ENCODE measurements at places on chromosomes 7 and 10.

- DNase-seq: no peak
These were observed 20.8 kb upstream of the ZNF800 start for GRCh38 chr7:127413326-127413725.

DNA sequence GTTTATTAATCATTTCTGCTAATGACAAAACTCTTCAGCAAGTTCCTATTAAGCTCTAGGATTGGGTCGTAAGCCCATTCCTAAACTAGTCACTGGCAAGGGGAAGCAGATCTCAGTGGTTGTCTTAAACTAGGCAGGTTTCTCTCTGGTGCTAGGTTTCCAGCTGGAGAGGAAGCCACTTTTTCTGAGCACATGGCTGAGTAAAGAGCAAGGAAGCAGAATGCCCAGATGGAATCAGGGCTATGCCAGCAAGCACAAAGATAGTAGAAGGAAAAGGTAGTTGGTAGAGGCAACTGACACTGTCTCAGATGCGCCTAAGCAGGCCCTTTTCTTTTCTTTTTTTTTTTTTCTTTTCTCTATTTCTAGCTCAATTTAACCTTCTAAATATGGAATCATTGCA lies 224.9 kb downstream of the EXOC4 start:
- DNase-seq: no peak

GRCh38 chr10:11152801-11153200 lies 135.1 kb downstream of the CELF2 start:
- DNase-seq: no peak

GRCh38 chr7:55690-56248 lies 136.6 kb upstream of the FAM20C start:
- DNase-seq: no peak

DNA sequence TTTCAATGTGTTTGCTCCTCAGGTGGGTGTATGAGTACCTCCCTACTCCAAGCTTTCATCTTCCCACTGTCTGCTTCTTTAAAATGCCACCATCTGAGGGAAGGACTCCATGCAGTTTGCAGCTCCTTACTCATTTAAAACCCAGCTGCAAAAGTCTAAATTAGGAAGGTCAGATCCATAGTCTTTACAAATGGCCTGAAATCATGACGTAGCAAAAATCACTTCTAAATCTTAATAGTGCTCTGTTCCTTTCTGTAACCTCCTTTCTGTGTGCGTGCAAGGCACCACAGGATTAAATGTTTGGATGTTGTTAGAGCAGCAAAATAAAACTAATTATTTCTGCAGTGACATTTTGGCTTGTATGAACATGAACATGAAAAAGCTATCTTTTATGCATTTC lies 366.9 kb upstream of the IGFBP3 start:
- no peak for DNase-seq

DNA sequence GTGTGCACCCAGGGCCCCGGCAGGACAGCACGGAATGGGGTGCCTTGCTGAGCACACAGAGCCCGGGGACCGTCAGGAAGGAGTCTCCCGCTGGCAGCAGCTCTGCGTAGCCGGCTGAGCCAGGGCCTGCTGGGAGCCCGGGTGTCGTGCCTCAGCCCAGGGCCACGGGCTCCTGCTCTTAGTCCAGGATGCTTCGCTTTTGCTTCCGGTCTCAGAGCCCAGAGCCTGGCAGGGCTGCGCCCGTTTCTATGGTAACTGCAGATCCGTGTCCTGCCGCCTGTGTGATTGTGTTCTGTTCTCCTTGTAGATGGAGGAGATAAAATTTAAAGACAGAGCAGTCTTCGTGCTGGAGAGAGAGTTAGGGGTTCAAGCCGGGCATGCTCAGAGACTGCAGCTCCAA lies 53.7 kb upstream of the DPYSL4 start:
- DNase-seq: no peak

DNA sequence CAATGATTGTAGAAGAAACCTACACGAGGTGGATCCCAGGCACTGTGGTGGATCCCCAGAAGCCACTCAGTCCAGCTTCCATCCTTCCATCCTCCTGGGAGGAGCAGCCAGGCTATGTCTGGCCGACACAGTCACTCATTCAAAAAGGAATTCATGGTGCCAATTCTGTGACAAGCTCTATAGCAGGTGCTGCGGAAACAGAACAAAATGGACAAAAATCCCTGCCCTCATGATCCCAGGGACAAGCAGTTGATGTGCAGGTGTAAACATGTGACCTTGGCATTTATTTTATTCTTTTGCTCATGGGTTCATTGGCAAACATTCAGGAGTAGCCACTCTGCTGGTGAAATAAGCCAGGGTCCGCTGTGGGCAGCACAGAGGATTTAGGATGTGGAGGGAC lies 49.2 kb upstream of the FGFR2 start:
- no peak for DNase-seq

DNA sequence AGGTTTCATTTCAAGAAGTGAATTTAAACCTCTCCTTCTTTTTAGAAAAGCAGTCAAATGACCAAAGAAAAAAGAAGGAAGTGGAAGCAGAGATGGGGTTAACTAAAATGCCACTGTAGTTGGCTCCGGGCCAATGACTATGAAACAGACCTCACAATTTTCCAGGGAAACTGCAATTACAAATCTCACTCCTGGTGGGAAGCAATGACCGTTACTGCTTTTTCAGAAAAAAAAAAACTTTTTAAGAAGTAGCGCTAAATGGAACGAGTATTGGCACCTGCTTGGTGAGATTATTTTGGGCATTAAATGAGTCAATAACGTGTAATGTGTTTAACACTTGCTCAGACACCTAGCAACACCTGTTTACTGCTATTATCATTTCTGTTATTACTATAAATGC lies 1.2 kb downstream of the SFRP4 start:
- DNase-seq: no peak

GRCh38 chr10:49074836-49075682 lies 40.3 kb downstream of the VSTM4 start:
- no peak for DNase-seq

GRCh38 chr7:2196381-2197378 lies 36.1 kb downstream of the MAD1L1 start:
- DNase-seq: no peak

DNA sequence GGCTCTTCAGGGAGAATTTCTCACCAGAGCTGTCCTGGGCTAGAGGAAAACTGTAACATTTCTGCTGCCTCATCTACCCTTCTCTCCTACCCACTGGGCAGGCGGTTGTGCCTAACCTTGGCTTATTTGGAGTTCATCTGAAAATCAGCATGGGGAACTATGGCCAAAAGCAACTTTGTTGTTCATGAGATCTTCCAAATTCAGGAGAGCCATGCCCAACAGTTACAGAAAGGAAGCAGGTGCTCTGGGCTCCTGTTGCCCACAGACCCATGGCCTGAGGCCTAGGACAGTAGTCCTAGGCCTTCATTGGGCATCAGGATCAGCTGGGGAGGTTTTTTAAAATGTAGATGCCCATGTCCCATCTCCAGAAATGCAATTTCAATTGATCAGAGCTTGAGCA lies 85.2 kb downstream of the GRID1 start:
- DNase-seq: no peak

DNA sequence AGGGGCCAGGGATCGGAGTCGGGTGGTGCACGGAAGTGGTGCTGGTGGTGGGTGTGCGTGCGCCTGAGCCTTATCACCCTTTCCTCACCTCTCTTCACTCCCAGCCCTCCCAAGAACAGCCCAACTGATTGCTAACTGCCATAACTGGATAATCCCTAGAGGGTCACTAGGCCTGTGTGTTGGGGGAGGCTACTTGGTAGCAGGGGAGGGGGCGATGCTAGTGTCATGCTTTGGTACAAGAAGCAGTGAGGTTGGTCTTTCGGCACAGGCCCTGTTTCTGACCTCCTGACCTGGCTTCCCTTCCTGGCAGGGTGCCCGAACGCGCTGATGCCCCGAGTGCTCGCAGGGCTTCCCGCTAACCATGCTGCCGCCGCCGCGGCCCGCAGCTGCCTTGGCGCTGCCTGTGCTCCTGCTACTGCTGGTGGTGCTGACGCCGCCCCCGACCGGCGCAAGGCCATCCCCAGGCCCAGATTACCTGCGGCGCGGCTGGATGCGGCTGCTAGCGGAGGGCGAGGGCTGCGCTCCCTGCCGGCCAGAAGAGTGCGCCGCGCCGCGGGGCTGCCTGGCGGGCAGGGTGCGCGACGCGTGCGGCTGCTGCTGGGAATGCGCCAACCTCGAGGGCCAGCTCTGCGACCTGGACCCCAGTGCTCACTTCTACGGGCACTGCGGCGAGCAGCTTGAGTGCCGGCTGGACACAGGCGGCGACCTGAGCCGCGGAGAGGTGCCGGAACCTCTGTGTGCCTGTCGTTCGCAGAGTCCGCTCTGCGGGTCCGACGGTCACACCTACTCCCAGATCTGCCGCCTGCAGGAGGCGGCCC lies 652 bp downstream of the KAZALD1 start:
- no peak for DNase-seq

DNA sequence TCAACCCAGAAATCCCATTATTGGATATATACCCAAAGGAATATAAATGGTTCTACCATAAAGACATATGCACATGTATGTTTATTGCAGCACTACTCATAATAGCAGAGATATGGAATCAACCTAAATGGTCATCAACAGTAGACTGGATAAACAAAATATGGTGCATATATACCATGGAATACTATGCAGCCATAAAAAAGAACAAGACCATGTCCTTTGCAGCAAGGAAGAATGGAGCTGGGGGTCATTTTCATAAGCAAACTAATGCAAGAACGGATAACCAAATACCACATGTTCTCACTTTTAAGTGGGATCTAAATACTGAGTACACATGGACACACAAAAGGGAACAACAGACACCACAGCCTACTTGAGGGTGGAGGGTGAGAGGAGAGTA lies 2.2 kb upstream of the AFAP1L2 start:
- no peak for DNase-seq

- no peak for DNase-seq
These were observed 531.3 kb upstream of the FZD8 start for GRCh38 chr10:36173364-36173763.

DNA sequence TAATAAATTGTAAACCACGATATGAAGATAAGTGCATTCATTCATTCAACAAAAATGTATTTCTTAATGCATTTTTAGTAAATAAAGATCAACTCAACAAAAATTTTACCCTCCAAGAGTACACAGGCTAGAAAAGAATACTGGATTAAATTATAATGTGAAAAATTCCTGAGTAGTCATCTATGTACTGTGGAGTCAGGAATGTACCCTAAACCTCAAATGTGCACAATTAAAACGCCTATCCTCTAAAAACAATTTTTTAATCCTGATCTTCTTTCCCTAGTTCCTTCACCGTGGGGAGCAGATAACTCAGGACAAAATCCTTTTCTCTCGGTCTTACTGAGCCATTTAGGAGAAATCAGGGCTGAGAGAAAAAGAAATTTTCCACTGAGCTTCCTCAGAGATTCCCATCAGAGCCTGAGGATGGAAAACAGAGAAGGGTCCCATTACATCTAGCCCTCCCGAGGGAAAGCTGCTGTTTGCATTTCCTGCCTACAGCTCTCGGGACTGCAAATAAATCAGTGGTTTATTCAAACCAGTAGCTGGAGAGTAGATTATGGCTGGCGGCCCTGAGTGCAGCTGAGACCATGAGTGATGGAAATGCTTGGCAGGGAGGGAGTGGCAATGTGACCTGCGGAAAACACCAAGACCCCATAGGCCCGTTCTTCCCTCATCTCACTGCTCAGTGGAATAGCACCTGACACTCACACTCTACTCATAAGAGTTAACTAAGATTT lies 7.4 kb downstream of the TAS2R40 start:
- no peak for DNase-seq

GRCh38 chr7:135980012-135980551 lies 2.9 kb upstream of the MTPN start:
- no peak for DNase-seq

- no peak for DNase-seq
These were observed 105.2 kb upstream of the MGMT start for GRCh38 chr10:129361676-129362376.

- DNase-seq: no peak
These were observed 77.6 kb upstream of the SFMBT2 start for GRCh38 chr10:7488418-7488829.

GRCh38 chr10:79055892-79056291 lies 12.9 kb upstream of the ZMIZ1 start:
- DNase-seq: no peak

DNA sequence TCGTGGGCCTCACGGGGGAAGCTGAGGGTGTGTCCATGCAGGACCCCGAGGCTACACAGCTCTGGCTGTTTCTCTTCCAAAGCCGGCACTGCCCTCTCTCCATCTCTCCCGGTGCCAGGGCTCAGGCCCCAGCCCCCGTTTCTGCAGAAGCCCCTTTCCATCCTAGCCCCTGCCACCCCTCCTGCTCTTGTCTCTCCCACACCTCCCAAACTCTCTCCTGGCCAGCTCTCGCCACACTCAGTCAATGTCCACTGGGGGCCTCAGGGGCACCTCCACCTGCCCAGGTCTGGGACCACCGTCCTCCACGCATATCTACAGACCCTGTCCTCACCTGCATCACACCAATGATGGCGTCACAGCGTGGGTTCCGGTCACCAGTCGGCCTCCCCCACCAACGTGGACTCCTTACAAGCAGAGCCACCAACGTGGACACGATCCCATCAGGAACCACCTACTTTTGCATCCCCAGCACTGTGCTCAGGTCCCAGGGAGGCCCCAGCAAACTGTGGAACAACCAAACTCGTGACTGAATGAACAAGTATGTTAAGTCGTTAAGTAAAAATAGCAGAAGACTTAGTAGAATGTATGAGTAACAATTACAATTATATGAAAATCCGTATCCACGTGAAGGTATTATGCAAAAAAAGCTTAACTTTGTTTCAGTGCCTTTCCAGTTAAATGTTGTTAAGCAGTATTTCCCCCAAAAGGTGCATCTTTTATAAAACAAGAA lies 38.4 kb downstream of the DIP2C start:
- no peak for DNase-seq

GRCh38 chr10:6721480-6721879 lies 141.4 kb upstream of the PRKCQ start:
- DNase-seq: no peak

DNA sequence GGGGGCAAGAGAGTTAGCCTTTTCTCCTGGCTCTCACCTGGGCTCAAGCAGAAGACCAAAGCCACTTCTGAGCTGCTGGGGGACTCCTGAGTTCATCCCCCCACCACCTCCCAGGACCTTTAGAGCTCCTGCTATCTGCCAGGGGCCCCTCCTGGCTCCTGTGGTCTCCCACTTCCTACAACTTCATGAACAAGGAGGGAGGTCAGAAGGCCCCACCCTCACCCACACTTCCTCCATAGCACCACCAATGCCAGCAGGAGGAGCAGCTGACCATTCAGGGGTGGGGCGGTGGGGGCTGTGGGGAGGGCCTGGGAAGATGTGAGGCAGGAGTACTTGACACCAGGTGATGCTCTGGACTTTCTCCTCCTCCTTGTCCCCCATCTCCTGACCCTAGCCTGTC lies 32.6 kb upstream of the ADCYAP1R1 start:
- DNase-seq: no peak

GRCh38 chr7:135522509-135522908 lies 12.6 kb upstream of the CNOT4 start:
- DNase-seq: no peak

- no peak for DNase-seq
These were observed 209.1 kb downstream of the CREB5 start for GRCh38 chr7:28621369-28621841.
